Gastrocnemius medialis (tissue), 4 donors: ENCODE measurements at places on chromosomes 2 and 18. TPM values are rescaled to one million over a fixed set of nuclear protein-coding genes. Genes with fewer than 3 reads are reported as not detected.

The CYP1B1 gene
- 2.5 TPM for total RNA-seq

The RAMP1 gene
- 71.3 TPM for total RNA-seq

The IL1R1 gene
- 18.1 TPM for total RNA-seq

The HRH4 gene
- total RNA-seq = not detected

The GPR75 gene
- 1.4 TPM for total RNA-seq

The TANC1 gene
- total RNA-seq = 9.9 TPM

- DNase-seq = no peak
Measured at GRCh38 chr2:11932048-11932512, 185.6 kb downstream of the LPIN1 start.

DNA sequence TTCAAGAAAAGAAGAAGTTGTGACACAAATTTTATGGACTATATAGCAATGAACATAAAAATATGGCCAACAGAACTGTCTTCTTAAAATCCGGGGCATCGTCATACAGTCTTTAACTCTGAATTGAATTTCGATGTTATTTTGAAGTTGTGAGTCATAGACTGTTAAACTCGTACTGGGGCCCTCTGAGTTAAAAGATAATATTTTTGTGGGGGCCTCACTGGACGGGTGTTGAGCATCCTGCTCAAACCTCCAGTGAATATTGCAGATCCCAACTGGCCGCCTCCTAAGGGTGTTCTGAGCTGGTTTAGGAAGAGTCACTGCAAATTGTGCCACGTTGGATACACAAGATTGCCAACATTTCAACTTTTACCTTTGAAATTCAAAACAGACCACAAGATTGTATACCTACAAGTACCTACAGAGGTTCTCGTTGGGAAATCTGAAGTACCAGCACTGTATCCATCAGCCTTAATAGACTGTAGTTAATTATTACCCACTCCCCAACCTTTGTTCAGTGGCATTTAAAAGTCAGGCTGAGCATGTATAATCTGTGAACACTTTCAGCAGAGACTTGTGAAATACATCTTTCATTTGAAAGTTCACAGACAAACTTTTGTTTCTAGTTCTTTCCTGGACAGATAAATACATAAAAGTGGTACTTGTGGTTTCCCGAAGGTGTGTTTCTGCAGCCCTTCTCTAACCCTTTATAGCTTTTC lies 27.8 kb downstream of the KLHL23 start:
- DNase-seq = no peak

- no peak for DNase-seq
Measured at GRCh38 chr2:128721096-128721495, 402.4 kb upstream of the HS6ST1 start.

GRCh38 chr2:138440759-138441158 lies 60.8 kb upstream of the SPOPL start:
- no peak for DNase-seq

DNA sequence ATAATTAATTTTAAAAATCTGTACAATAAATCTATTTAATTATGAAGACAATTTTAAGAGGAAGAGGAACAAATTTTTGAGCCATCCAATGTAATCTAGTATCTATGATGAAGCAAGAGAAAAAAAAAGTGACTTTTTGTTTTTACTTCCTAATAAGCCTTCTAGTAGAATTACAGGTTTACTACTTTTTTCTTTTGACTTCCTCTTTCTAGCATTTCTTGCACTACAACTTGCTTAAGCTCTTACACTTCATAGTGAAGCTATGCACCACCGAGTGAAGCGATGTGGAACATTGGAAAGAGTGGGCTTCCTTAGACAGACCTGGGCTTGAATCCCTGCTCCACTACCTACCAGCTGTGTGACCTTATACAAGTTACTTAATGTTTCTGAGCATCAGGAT lies 2.1 kb downstream of the SERPINB2 start:
- DNase-seq = no peak

GRCh38 chr2:238114331-238114841 lies 14.2 kb downstream of the ESPNL start:
- DNase-seq = no peak

DNA sequence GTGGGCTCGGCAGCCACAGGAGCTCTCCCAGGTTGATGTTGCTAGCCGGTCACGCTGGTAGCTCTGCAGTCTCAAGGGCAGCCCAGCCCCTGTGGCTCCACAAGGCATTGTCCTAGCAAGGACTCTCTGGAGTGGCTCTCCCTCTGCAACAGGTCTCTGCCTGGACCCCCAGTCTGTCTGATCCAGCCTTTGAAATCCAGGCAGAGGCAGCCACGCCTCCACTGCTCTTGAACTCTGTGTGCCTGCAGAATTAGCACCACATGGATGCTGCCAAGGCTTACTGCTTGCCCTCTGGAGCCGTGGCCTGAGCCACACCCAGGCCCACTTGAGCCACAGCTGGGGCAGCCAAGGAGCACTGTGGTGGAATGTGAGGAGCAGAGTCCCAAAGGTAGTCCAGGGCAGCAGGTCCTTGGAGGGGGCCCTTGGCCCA lies 43.0 kb upstream of the FAHD2A start:
- no peak for DNase-seq

GRCh38 chr18:23845988-23846630 lies 156.9 kb downstream of the LAMA3 start:
- DNase-seq = no peak

DNA sequence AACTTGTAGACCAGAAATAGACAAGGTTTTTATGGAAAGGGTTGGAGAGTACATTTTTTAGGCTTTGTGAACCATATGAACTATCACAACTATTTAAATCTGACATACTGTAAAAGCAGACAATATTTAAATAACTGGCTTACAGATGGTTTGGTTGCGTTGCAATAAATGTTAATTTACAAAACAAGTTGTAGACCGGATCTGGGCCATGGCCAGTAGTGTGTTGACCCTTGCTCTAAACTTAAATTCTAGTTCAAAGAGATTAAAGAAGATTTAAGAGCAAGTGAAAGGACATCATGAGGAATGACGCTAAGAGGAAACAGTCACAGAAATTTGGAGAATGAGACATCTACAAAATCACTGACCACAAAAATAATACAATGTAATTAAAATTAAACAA lies 652.7 kb downstream of the DCDC2C start:
- DNase-seq = no peak

GRCh38 chr2:233761040-233761769 lies 1.1 kb downstream of the UGT1A1 start:
- DNase-seq = no peak
